Testis (tissue), 5 donors: ENCODE measurements at places on chromosomes 2 and 18. TPM values are rescaled to one million over a fixed set of nuclear protein-coding genes. Genes with fewer than 3 reads are reported as not detected.

DNA sequence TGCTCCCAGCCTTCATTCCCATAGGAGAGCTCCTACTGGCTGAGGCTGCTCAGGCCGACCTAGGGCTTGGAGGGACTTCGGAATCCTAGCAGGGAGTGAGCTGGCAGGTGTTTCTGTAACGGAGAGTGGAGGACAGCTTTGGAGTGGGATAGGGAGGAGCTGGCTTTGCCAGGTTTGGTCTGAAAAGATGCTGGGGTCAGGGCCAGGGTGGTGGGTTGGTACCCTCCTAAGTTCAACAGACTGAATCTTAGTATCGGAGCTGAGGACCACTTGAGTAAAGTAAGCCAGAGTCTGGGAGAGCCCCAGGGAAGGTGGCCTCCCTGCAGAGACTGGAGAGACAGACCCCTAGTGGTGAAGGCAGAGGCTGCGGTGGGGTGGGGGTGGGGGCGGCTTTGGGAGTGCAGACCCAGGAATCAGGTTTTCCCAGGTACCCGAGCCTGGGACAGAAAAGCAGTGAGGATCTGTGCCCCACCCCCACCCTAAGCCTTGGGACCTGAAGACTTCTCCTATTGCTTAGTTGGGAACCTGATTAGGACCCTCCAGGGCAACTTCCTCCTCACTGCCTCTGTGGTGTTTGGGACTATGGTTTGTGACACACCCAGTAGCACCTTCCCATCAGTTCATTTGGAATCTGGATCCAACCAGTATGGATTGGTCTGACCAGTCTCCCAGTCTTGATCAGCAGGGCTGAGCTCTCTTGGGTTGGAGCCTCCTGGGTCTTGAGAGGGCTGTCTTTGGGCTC, 3.0 kb downstream of the CNNM4 start:
- no peaks in the 10 kb centered on the region for H3K27me3 ChIP-seq
- H3K27ac ChIP-seq, result no peak overlapping the region
- peaks cover 32% of the 10 kb centered on the region for H3K4me1 ChIP-seq
- no peak for DNase-seq
- H3K36me3 ChIP-seq, result no peaks in the 10 kb centered on the region
- no peak overlapping the region for H3K4me3 ChIP-seq

- no peaks in the 10 kb centered on the region for H3K4me1 ChIP-seq
- H3K27me3 ChIP-seq, result no peaks in the 10 kb centered on the region
- no peak for DNase-seq
- H3K36me3 ChIP-seq, result no peaks in the 10 kb centered on the region
- H3K4me3 ChIP-seq, result no peak overlapping the region
- H3K27ac ChIP-seq, result no peak overlapping the region
These were observed 347.4 kb downstream of the PARD3B start for GRCh38 chr2:204892506-204893255.

DNA sequence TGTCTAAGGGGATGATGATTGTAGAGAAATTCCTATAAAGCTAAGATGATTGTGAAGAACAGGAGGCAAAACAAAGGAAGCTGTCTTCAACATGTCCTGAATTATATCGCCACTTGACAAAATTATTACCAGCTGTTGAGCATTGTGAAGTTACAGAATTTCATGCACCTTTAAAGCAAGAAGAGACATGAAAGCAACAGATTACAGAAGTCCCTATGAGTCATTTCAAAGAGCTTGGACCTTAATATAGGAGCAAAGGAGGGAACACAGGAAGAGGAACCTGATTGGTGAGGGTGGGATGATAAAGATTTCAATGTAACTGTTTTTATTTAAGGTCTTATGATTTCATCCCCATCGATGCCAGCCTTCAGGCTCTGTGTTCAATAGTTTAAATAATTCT, 526.9 kb upstream of the HNMT start:
- no peaks in the 10 kb centered on the region for H3K4me1 ChIP-seq
- H3K27me3 ChIP-seq, result no peaks in the 10 kb centered on the region
- H3K36me3 ChIP-seq, result no peaks in the 10 kb centered on the region

DNA sequence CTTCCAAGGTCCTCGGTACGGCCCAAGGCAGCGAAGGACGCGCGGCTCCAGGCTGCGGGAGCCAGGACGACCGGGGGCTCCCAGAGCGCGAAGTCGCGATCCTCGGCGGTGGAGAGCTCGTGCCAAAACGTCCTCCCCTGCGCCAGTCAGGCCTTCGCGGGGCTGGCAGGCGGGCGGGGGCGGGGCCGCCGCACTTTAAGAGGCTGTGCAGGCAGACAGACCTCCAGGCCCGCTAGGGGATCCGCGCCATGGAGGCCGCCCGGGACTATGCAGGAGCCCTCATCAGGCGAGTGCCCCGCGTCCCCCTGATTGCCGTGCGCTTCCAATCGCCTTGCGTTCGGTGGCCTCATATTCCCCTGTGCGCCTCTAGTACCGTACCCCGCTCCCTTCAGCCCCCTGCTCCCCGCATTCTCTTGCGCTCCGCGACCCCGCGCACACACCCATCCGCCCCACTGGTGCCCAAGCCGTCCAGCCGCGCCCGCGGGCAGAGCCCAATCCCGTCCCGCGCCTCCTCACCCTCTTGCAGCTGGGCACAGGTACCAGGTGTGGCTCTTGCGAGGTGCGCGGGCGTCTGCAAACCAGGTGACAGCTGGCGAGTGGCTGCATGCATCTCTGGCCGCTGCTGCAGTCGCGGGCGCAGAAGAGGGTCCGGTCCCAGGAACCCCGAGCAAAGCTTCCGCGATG, at the start of gene CIDEA:
TSS of gene CIDEA (plus strand) at position 226 of the 684 bp plus-strand sequence. CDS start at position 249, 23 bp downstream.
- H3K4me3 ChIP-seq, result peak within 1 kb of the TSS; percentile 24
- H3K36me3 ChIP-seq, result no peaks in the 10 kb centered on the region
- H3K27me3 ChIP-seq, result no peaks in the 10 kb centered on the region
- H3K4me1 ChIP-seq, result peaks cover 14% of the 10 kb centered on the region
- DNase-seq, result no peak

HOXD12 gene
- total RNA-seq, result not detected

PRKAG3 gene
- total RNA-seq, result 0.39 TPM

- H3K4me3 ChIP-seq, result no peak overlapping the region
- H3K36me3 ChIP-seq, result no peaks in the 10 kb centered on the region
- no peak for DNase-seq
- H3K4me1 ChIP-seq, result no peaks in the 10 kb centered on the region
- H3K27me3 ChIP-seq, result no peaks in the 10 kb centered on the region
These were observed 135.5 kb downstream of the NAPG start for GRCh38 chr18:10661317-10661716.

DNA sequence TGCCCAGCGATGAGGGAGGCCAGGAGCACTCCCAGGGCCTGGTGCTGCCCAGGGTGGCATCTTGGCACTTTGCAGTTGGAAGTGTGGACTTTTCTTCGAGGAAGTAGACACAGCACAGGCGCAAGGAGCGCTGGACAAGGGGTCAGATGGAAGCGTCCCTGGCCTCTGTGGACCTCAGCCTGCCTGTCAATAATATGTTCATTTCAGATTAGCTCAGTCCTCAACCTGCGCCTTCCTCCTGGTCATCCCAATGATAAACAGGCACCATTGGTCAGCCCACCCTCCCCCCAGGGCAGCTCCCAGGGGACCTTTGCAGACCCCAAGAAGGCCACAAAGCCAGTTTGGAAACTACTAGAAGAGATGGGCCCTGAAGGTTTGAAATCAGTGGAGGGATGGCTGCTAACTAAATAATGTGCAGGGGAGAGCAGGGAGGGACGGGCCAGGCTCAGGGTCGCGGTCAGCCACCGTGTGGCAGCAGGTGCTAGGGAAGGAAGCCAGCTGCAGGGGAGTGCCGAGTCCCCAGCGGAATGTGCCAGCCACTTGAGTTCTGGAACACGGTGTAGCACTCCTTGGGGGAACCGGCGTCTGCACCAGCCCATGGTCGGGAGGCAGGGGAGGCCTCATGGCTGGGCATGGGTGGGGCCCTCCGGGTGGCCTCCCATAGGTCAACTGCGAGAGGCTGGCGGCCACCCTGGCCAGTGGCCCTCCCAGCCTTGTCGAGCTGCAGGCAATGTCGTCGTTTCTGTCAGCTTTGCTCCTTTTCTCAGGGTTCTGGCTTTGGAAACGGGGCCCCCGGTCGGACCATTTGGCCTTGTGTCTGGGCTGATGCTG, 59.9 kb downstream of the ADI1 start:
- no peaks in the 10 kb centered on the region for H3K27me3 ChIP-seq
- H3K27ac ChIP-seq, result no peak overlapping the region

IL18RAP gene
- total RNA-seq, result 2.4 TPM

GRCh38 chr2:46490521-46491141, 11.3 kb downstream of the TMEM247 start:
- peaks cover 23% of the 10 kb centered on the region for H3K4me1 ChIP-seq
- no peaks in the 10 kb centered on the region for H3K36me3 ChIP-seq
- no peak overlapping the region for H3K27ac ChIP-seq
- H3K4me3 ChIP-seq, result no peak overlapping the region
- H3K27me3 ChIP-seq, result no peaks in the 10 kb centered on the region

CDH20 gene
- 0.37 TPM for total RNA-seq

CYRIA gene
- 2.6 TPM for total RNA-seq

GRCh38 chr2:118841450-118841827, 6.0 kb downstream of the EN1 start:
- H3K36me3 ChIP-seq, result no peaks in the 10 kb centered on the region
- no peak overlapping the region for H3K27ac ChIP-seq
- no peak overlapping the region for H3K4me3 ChIP-seq
- no peaks in the 10 kb centered on the region for H3K4me1 ChIP-seq

DNA sequence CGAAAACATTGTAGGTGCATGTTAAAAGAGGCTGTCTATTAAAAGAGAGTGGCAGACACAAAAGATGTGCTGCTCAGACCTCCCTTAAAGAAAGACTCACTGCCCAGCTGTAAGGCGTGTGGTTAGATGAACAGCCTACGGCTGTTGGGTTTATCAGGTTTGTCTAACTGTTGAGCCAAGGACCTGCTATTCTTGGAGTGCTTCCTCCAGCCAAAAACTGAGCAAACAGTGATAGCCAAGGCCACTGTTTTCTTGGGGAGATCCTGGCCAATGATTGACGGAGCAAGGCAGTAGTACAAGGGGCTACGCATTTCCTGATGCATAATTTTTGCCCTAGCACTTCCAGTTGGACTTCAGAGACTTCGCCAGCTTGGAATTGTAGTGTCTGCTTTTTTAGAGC, 1.4 kb upstream of the RAB3GAP1 start:
- no peaks in the 10 kb centered on the region for H3K4me1 ChIP-seq
- no peaks in the 10 kb centered on the region for H3K27me3 ChIP-seq
- no peaks in the 10 kb centered on the region for H3K36me3 ChIP-seq

ASTL gene
- total RNA-seq, result 0.87 TPM

DNA sequence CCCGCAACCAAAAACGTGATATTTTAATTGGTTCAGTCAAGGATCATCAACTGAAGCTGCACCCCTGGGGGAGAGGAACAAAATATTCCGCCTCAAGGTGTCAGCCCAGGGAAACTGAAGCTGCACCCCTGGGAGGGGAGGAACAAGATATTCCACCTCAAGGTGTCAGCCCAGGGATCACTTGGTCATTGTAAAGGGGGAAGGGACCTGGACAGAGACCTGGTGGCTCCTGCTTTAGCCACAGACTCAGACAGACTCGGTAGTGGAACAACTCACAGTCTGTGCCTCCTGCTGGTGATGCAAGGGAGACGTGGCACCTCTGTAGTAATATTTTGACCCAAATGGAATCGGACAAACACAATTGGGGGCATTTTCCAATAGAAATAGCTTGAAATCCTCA, 75.1 kb downstream of the GBX2 start:
- DNase-seq, result no peak
- no peaks in the 10 kb centered on the region for H3K4me1 ChIP-seq
- H3K27ac ChIP-seq, result no peak overlapping the region
- H3K4me3 ChIP-seq, result no peak overlapping the region
- no peaks in the 10 kb centered on the region for H3K27me3 ChIP-seq

DNA sequence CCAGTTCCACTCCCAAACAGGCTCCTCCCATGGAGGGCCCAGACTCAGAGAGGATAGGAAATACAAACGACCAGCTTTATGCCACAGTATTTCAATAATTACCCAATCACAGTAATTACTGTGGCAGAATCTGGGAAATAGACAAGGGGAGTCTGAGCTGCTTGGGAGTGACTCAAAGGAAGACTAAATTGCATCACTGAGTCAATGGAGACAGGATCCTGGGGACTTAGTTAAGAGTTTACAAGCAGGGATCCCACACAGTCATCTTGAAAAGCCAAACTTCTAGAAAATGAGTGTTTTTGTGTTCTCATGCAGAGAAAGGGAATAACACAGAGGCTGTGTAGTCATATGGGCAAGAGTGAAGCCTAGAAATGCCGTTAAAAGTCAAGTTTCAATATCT, 1142.1 kb downstream of the CNTNAP5 start:
- no peak for DNase-seq
- no peak overlapping the region for H3K4me3 ChIP-seq
- H3K27me3 ChIP-seq, result no peaks in the 10 kb centered on the region
- no peaks in the 10 kb centered on the region for H3K4me1 ChIP-seq
- H3K36me3 ChIP-seq, result no peaks in the 10 kb centered on the region

- no peak overlapping the region for H3K27ac ChIP-seq
- H3K4me3 ChIP-seq, result no peak overlapping the region
- H3K4me1 ChIP-seq, result no peaks in the 10 kb centered on the region
- no peak for DNase-seq
- H3K27me3 ChIP-seq, result no peaks in the 10 kb centered on the region
These were observed 88.7 kb downstream of the NRP2 start for GRCh38 chr2:205771031-205771430.

OR6B2 gene
- total RNA-seq, result not detected

DNA sequence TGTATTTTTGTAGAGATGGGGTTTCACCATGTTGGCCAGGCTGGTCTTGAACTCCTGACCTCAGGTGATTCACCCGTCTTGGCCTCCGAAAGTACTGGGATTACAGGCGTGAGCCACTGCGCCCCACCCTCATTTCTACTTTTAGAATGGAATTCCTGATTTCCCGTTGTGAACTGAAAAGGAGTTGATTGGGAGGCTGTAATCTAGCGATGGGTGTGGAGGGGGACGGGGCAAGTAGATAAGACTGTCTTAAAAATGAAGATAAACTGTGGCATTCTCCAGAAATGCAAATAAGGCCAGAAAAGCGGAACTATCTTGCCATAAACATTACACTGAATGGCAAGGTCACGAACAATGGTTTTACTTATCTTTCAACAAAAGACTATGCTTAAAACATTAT, 135.4 kb downstream of the TRIB2 start:
- H3K27ac ChIP-seq, result no peak overlapping the region
- no peaks in the 10 kb centered on the region for H3K4me1 ChIP-seq
- H3K27me3 ChIP-seq, result no peaks in the 10 kb centered on the region
- no peaks in the 10 kb centered on the region for H3K36me3 ChIP-seq

GRCh38 chr2:1488181-1488671, 75.0 kb downstream of the TPO start:
- H3K27ac ChIP-seq, result no peak overlapping the region
- no peaks in the 10 kb centered on the region for H3K27me3 ChIP-seq
- no peak overlapping the region for H3K4me3 ChIP-seq
- no peaks in the 10 kb centered on the region for H3K36me3 ChIP-seq
- peak; percentile 84 for DNase-seq
- H3K4me1 ChIP-seq, result no peaks in the 10 kb centered on the region

GRCh38 chr2:69958480-69958879, 3.0 kb downstream of the ASPRV1 start:
- no peaks in the 10 kb centered on the region for H3K27me3 ChIP-seq
- no peaks in the 10 kb centered on the region for H3K4me1 ChIP-seq
- no peak for DNase-seq

MROH2A gene
- 5.3 TPM for total RNA-seq

CNTNAP5 gene
- total RNA-seq, result 0.31 TPM

STAT4 gene
- 36.4 TPM for total RNA-seq

LONRF2 gene
- total RNA-seq, result 17.7 TPM

UGT1A6 gene
- total RNA-seq, result not detected
